ENCODE measurements at places on chromosomes 2 and 18.

GRCh38 chr2:70123051-70123828, 36.0 kb downstream of the PCBP1 start:
- DNase-seq, result no peak

DNA sequence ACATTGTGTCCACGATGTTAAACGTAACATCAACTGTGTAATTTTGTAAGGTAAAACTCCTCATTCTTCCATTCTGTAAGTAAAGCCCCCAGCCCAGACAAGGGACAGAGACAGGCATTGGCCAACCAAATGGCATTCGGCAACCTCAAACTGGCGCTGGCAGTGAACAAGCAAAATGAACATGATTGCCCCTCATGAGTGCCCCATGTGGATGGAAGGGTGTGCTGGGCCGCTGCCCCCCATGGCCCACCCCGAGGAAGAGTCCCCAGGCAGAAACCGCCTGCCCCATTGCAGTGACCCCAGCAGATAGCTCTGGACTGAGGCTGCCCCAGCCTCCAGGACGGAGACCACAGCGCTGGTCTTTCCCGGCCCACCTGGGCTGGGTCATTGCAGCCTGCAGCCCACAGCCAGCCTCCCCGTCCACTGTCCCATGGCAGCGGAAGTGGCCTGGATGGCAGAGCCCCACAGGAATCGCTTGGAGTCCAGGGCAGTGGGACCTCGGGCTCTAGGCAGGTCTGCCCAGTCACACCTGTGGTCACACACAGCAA, 220.2 kb downstream of the HDAC4 start:
- no peak for DNase-seq

- DNase-seq, result no peak
These were observed 12.3 kb upstream of the RESP18 start for GRCh38 chr2:219344751-219345430.

DNA sequence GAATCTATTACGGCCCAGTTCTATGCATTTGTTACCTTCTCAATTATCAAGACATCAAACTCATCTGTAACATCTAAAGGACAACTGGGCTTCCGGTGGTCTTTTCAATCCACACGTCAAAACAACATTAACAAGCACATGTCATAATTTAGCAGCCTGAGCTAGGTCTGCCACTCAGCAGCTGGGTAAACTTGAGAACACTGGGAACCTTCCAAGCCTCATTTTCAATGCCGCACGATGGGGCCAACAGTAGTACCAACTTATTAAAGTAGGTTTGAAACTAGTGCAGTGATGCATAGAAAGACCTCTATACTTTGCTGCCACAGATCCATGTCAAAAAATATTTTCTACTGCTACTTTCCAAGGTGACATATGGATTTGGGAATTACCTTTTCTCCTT, 60.4 kb downstream of the COL4A4 start:
- no peak for DNase-seq

GRCh38 chr2:160352500-160352899, 141.1 kb downstream of the RBMS1 start:
- DNase-seq, result no peak

DNA sequence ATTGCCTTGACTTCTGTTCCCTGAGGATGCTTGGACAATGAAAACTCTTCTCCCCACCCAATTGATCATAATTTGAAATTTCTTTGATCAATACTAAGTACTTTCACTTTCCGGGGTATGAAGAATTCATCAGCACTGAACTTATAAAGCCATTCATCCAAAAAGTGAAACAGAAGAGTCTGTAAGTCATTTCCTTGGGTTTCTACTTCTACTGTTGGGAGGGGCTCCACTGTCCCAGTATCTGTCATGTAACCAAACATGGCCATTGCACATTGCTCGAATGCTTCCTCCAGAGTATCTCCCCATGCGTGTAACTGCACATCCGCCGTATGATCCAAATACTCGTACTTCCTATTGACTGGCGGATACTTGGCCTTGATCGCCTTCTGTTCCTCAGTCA, 30.3 kb downstream of the NCL start:
- DNase-seq, result no peak

DNA sequence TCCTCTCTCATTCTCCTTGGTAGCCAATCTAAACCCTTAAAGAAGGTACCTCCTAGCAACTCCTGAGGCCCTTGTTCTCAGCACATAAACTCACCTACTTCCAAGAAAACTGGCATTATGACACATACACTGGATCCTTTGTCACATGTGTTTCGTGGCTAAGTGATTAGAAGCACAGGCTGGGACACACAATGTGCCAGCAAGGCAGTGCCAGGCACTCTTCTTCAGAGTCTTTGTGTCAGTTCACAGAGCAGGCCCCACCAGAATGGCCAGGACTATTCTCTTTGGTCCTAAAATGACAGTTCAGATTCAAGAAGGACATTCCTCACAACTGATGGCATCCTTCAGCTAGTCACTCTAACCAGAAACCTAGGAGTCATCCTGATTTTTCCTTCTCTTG, 40.3 kb downstream of the SMC6 start:
- DNase-seq, result no peak

GRCh38 chr18:76395609-76396008, 99.4 kb downstream of the ZNF516 start:
- DNase-seq, result no peak

GRCh38 chr2:202815548-202816360, 55.8 kb downstream of the ICA1L start:
- DNase-seq, result no peak

DNA sequence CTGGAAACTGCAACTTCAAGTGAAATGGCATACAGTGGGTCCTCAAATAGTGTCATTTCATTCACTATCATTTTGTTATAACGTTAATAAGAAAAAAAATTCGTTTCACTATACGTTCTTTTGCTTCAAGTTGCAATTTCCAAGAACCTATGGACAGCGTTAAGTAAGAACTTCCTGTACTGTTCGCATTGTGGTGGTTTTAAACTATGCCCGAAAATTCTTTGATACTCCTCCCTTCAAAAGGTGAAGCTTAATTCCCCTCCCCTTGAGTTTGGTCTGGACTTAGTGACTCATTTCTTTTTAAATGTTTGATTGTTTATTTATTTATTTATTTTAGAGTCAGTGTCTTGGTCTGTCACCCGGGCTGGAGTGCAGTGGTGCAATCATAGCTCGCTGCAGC, 20.7 kb downstream of the GNLY start:
- no peak for DNase-seq

DNA sequence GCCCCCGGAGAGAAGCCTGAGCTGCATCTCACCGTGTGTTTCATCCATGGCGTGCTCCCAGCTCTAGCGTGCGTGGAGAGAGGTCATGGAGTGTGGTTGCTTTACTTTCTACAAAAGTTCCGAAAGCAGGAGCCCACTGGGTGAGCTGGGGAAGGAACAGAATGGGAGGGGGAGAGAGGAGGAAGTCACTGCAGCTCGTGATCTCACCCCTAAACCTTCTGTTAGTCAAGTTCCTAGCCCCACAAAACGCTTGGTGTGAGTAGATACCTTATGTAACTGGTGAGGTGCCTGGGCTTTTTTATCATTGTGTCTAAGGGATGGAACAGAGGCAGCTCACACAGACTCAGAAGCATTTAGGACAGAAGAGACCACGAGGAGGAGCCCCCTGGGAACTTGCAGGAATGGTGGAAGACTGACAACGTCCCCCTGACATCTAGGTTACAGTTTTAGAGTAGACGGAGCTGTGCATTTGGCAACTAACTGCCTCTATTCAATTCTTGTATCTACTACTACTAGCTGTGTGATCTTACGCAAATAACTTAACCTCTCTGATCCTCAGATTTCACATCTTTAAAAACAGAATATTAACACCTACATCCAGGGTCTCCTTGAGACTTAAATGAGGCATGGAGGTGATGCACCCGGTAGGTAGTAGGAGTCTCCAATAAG, 123.3 kb downstream of the ARL4C start:
- no peak for DNase-seq

DNA sequence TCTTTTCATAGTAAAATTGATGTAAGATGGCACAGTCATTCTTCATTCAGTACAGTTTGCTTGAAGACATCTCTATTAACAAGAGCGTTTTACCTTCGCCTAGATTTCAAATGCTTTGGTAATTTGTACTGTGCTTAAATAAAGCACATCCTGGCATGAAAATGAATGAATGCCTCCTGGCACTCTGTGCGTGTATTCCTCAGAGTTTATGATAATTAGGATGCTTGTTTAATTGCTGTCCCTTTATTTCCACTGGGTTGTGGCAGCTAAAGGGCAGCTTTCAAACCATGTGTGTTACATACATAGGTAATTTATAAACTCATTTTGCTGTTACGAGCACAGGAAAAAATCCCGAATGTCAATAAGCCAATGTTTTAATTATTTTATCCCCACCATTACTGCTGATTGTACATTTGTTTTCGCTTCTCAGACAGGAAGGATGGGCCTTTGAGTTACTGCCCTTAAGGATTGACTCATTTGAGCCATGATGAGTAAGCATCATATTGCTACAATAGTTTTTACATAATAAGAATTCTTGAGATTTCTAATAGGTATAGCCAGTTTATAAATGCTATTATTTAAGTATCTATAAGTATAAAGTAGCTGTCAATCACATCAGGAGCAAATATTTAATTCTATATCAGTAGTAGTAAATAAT, 516.5 kb downstream of the XIRP2 start:
- no peak for DNase-seq

DNA sequence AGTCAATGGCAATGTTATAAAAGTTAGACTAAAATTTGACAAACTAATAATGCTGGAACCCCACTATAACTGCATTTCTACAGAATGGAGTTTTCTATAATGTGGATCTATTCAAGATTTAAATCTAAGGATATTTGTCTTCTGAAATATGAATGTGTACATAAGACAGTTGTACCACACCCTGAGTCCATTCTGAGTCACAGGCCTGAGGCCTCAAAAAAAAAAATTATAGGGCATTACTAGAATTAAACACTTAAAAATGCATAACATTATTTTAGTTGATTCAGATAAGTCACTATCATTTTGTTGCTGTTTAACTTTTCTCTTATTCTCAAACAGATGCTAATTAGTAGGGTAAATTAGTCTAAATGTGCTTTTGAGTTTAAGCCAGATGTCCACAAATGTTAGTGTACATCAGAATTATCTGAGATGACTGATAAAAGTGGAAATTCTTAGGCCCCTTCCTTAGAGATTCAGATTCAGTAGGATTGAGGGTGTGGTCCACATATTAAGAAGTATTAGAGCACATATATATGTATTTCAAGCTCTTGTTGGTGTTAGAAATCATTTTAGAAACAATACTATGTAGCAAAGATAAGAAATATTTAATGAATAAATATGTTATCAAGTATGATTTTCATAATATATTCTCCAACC, 42.4 kb upstream of the COL5A2 start:
- DNase-seq, result no peak

GRCh38 chr2:240233885-240234502, 93.5 kb upstream of the OTOS start:
- no peak for DNase-seq

DNA sequence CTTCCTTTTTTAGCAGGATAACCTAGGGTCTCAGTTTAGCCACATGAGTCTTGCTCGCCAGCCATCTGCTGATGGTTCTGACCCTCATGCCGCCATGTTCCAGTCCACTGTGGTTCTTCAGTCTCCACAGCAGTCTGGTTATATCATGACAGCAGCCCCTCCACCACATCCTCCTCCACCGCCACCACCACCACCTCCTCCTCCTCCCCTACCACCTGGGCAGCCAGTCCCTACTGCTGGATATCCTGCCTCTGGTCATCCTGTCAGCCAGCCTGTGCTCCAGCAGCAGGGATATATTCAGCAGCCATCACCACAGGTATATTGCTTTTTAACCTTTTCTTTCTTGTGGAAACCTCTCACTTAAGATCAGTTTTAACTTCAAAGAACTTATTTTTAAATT, 89.9 kb upstream of the UBXN4 start:
- no peak for DNase-seq

DNA sequence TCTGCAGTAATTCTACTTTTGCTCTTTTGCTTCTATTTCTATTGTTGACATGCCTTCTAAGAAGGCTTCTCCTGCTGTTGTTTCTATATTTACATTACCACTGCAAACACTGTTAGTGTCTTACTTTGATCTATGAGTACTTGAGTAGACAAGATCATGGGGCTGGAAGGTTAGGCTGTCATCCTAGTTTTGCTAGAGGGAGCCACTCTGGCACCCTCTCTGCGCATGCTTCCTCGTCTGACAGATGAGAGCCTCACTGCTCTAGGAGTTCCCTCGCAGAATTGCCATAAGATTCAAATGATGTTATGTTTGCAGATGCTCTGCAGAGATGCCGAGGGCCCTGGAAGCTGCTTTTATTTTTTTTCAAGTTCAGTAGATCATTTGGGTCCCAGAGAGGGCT, 185.6 kb downstream of the RNF144A start:
- DNase-seq, result no peak

DNA sequence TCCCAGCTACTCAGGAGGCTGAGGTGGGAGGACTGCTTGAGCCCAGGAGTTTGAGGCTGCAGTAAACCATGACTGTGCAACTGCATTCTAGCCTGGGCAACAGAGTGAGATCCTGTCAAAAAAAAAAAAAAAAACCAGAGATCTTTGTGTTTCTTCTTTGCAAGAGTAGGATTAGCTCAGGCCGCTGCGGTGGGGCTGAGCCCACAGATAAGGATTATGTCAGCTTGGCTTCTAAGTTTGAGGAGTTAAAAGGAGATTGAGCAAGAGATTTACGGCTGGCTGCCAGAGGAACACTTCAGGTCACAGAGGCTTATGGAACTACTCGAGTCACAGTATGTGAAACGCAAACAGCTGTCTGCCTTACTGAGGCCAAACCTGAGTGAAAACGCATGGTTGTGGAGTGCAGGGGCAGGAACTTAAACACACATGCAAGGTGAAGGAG, 146.7 kb upstream of the L3MBTL4 start:
- DNase-seq, result no peak

- DNase-seq, result no peak
These were observed 62.2 kb downstream of the ADNP2 start for GRCh38 chr18:80171054-80171872.

DNA sequence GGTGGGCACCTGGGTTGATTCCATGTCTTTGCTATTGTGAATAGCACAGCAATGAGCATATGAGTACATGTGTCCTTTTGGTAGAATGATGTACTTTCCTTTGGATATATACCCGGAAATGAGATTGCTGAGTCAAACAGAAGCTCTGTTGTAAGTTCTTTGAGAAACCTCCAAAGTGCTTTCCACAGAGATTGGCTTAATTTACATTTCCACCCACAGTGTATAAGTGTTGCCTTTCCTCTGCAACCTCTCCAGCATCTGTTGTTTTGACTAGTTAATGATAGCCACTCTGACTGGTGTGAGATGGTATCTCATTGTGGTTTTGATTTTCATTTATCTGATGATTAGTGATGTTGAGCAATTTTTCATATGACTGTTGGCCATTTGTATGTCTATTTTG, 194.8 kb downstream of the ZNF804A start:
- DNase-seq, result no peak

- DNase-seq, result no peak
These were observed 5.5 kb downstream of the CYB5A start for GRCh38 chr18:74286106-74286855.
